ENCODE measurements at places on chromosomes 1 and 21.

GRCh38 chr21:9738527-9738926 lies 782.9 kb upstream of the TPTE start:
- DNase-seq, result no peak

DNA sequence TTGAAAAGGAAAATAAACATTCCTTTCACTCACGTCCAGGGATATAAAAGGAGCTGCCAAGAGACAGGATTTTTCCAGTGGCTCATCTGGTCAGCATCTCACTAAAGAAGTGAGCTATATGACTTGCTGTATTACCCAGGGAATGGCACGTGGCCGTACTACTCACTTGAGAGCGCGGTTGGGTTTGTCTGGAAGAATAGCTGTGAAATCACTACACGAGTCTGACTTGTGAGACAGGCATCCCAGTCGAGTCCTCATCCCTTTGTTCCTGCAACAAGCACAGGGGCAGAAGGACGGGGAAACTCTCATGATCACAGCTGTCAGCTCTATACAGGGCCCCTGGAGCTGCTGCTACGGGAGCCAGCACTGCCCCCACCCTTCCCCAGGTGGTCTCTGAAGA lies 17.7 kb downstream of the RGS8 start:
- no peak for DNase-seq

- DNase-seq, result no peak
Measured at GRCh38 chr1:17596651-17597509, 57.4 kb downstream of the ARHGEF10L start.

DNA sequence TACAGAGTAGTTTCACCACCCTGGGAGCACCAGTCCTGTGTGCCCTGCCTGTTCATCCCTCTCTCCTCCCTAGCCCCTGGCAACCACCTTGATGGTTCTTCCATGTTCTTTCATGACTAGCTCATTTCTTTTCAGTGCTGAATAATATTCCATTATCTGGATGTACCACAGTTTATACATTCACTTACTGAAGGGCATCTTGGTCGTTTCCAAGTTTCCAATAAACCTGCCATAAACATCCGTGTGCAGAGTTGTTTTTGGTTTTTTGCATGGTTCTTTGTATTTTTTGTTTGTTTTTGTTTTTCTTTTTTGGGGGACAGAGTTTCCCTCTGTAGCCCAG lies 13.9 kb downstream of the TIAM1 start:
- no peak for DNase-seq

DNA sequence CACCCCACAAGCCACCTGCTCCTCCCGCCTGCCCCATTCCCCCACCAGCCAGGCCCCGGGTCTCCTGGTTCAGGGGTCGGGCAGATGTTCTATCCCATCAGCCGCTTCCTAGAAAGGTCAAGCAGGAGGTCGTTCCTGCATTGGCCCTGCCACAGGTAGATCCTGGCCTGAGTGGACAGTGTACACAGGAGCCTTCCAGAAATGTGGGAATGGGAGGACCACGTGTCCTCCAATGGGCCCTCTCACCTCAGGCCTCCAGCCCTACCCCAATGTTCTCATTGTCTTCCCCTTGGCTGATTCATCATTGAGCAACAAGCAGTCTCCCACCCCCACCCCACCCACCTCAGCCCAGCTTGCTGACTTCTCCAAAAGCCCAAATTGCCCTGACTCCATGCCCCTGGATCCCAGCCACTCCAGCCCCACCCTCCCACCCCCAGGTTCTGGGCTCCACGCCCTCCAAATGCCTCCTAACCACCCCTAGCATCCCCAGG lies 2.1 kb downstream of the S100A16 start:
- DNase-seq, result no peak

DNA sequence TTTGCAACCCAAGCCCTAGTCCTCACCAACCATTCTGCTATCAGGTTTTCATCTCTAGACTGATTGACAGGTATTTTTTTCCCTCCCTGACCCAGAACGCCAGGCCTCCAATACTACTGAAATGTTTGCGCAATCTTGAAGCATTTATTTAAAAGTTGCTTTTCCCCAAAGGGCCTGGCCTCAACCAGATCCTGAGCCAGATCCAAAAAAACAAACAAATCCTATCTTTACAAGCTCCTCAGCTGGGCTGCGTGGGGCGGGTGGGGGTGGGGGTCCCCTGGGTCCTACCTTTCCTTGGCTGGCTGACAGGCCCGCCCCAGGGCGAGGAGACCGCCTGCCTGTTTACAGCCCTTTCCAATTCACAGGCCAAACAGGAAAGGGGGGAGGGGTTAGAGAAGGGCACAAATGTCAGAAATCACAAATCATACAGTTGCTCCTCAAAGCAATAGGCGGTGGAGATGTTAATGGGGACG lies 98.8 kb downstream of the FOXD2 start:
- DNase-seq, result no peak

GRCh38 chr1:234971586-234972297 lies 156.9 kb downstream of the TOMM20 start:
- no peak for DNase-seq
